ENCODE measurements at places on chromosomes 1 and 21.

GRCh38 chr1:112807999-112808398 lies 92.9 kb upstream of the PPM1J start:
- no peak for DNase-seq

DNA sequence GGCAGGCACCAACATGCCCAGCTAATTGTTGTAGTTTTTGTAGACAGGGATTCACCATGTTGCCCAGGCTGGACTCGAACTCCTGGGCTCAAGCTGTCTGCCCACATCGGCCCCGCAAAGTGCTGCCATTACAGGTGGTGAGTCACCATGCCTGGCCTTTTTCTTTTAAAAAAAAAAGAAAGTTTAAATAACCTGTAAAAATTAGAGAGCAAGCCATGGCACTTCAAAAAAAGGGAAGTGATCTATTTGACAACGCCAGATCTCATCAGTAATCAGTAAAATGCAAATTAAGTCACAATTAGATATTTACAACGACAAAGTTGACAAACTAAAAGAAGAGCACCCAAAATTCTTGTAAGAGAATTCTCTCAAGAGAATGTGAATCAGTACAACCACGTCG lies 2.9 kb upstream of the RBBP5 start:
- DNase-seq: no peak

GRCh38 chr1:119613769-119614720 lies 34.0 kb downstream of the ZNF697 start:
- DNase-seq: peak; percentile 56

- DNase-seq: no peak
These were observed 71.6 kb downstream of the CD2 start for GRCh38 chr1:116825720-116826438.

DNA sequence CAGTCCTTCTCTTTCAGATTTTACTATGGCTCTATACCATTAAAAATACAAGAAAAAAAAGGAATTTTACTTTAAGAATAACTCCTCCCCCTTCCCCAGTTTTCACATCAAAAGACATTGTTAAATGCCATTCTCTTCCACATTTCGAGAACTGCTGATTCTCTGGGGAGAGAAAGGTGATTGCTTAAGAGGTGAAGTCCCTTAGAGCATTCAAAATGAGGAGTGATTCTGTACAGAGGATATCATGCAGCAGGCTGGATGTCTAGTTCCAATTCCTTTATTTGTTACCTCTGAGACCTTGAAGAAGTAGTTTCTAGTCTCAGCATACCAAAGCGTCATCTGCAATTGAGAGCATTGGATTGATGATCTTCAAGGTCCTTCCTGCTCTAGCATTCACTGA lies 46.9 kb downstream of the FMO3 start:
- no peak for DNase-seq

DNA sequence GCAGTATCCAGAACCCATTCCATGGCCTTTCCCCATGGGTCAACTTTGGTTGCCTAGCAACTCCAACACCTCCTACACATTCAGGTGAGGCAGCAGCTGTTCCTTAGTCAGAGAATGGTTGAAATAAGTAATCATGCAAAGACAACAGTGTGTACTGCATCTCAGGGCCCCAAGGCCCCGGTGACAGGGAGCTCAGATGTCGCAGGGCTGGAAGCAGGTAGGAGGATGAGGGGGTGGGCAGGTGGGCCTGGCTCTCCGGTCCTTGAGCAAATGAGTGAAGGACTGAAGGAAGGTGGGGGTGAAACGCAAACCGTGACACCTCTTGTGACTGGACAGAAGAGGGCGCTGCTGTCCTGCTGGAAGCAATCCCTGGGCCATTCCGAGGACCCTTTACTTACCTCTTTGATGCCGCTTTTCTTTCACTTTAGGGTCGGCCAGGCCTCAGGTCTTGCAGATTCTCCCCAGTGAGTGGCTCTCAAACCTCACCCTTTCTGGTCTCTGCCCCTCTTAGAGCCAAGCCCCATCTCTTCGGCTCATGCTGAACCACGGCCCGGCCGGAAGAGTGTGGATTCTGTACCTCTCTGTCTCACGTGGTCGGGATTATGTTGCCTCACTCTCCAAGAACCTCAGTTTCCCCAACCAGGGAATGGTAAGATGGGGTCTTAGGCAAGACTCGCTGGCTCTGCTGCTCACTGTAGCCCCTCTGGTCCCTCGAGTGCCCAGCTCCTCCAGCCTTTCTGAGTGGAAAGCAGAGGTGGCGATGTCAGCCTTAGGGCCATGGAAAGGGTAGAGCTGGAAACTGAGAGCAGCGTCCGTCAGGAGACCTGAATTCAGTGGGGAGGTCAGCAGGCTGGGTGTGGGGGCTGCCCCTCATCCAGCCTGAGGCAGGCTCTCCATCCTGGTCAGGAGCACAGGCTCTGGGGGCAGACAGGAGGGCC lies 5.6 kb upstream of the KCNA10 start:
- peak; percentile 52 for DNase-seq

DNA sequence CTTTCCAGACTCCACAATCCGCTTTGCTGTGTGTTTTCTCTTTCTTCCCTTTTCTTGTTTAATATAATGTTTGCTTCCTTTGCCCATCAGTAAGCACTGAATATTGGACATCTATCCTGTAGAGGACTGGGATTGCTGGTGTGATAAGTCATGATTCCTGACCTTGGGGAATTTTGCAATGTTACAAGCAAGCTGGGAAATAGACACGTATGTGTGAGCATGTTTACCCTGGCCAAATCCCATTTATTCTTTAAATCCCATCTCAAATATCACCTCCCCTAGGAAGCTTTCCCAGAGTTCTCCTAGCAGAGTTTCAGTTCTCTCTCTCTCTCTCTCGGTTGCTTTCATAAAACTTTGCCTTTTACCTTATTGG lies 155.3 kb downstream of the ROR1 start:
- DNase-seq: no peak

DNA sequence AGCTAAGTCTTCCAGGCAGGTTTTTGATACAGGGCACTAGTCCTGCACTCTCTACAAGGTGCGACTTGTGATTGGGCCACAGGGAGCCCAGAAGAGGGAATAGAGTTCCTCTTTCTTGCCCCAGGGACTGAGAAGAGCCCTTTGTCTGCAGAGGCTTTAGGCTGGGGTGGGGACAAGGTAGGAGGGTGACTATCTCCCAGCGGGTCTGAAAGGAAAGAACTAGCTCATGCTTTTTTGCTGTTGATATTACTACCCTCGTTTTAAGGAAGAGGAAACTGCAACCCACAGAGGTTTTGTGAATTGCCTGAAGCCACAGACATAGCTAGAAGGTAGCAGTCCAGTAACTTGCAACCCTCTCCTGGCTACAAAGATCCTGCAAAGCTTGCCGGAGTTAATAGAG lies 615.2 kb downstream of the MATN1 start:
- DNase-seq: no peak

GRCh38 chr1:236869911-236870310 lies 74.8 kb downstream of the MTR start:
- no peak for DNase-seq

All from Jurkat, Clone E6-1 (cell line).